ENCODE measurements at places on chromosomes 5 and 9.
A peak's percentile ranks its signal among the peaks of the same experiment; 100 is the strongest.

- DNase-seq: no peak
These were observed 126.5 kb upstream of the PAPPA start for GRCh38 chr9:116027096-116027495.

DNA sequence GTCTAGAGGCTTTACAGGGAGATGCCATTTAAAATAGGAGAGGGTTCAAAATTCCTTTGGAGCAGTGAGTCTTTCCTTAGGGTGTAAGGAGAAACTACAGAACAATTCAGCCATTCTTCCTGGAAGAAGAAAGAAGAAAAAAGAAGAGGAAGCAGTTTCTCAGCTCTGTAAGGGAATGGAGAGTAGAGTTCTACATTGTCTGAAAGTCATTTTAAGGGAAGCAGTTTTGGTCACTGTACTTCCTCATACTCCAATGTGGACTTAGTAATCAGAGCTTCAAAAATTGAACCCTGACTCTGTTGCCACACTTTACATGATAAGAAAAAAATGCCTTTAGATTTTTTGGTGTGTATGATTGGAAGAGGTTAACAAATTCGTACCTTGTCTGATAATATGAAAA, 122.4 kb downstream of the LRRC70 start:
- DNase-seq: peak; percentile 61

GRCh38 chr9:21558615-21559401, 76.7 kb upstream of the IFNE start:
- DNase-seq: no peak

DNA sequence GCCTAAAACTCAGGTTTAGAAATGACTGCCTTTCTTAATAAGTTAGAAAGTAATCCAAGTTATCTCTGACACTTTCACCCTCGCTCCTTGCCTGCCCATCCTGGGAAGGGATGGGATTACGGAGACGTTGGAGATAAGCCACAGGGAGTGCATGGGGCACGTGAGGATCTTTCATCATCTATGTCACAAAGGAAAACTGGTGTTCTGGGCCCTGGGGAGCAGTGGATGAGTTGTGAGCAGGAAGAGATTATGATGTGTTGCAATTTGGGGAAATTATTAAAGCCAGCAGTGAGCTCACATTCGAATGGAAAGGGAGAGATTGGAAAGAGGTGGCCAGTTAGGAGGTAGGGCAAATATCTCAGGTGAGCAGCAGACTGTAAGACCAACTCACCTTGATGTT, 12.8 kb downstream of the AFAP1L1 start:
- no peak for DNase-seq

DNA sequence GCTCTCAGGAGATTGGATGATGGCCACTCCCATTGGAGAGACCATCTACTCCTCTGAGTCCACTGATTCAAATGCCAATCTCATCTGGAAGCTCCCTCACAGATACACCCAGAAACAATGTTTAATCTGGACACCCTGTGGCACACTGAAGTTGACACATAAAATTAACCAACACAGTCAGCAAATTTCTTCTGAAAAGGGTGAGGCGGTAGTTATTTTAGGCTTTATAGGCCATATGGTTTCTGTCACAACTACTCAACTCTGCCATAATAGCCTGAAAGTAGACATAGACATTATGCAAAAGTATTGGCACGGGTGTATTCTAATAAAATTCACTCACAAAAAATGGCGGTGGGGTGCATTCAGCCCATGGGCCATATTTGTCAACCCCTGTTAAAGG, 244.5 kb upstream of the VLDLR start:
- no peak for DNase-seq

DNA sequence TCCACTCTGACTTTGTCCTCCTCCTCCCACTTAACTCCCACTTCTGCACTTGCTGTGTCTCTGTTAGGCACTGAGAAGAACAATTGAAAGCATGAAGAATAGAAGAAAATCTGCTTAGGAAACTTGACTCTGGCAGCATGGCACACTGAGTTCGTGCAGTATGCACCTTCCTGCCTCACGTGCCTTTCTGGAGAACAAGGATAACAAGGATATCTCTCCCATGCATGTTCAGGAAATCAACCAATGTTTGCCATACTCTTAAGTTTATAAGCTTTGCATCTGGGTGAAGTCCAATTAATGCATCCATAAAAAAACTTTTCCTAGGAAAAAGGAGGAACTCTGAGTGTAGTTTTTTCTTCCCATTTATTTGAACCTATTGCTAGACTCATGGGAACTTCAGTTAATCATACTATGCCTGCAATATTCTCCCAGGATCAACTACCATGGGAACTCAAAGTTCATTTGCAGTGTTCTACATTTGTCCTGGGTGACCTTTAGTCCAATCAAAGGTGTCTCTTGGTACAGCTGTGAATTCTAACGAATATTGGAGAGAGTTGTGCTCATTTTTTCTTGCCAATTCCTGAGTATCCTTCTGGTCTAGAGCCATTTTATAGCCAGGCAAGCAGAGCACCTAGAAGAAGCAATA, 227.0 kb downstream of the ENC1 start:
- DNase-seq: no peak

DNA sequence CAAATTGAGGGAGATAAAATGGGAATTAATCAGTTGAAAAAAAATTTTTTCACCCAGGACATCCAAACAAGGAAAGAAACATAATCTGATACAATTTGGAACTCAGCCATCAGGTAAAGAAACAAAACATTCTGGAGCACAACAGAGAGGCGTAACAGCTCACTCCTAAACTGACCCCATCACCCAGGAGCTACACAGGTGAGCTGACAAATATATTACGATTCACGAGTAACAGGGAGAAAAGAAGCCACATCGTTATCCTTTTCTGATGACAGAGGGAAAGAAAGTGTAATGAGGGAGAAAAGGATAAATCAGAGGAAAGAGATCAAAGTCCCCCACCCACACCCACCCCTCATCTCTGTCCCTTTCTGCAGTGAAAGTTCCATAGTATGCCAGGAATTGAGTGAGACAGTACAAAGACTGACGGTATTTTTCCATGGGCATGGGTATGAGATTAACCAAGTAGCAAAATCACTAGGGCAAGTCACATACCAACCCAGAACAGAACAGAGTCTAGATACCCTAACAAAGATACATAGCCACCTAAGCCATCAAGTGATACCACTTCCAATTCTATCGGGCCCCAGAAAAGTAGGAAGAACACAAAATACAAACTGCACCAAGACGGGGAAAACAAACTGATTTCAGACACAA, 45.4 kb downstream of the TMEM245 start:
- no peak for DNase-seq

DNA sequence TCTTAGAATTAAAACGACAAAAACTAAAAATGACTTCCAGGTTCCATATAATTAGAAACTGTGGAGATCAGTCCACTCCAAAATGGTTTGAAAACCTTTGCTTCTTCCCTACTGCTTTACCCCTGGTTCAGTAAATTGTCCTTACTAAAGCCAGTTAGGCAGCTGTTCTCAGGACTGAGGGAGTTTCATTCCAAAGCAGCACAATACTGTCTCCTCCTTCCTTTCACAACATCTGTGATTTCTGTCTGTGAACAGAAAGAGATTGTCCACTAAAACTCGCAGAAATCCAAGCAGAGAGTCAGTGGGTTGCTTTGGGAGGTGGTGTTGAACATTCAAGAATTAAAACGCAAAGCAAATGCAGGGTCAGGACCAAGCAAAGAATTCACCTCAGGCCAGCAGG, 740.8 kb upstream of the ZNF608 start:
- DNase-seq: no peak

- DNase-seq: no peak
These were observed 4.0 kb downstream of the RNF183 start for GRCh38 chr9:113298924-113299770.

- no peak for DNase-seq
These were observed 54.4 kb upstream of the RUFY1 start for GRCh38 chr5:179495906-179496455.

DNA sequence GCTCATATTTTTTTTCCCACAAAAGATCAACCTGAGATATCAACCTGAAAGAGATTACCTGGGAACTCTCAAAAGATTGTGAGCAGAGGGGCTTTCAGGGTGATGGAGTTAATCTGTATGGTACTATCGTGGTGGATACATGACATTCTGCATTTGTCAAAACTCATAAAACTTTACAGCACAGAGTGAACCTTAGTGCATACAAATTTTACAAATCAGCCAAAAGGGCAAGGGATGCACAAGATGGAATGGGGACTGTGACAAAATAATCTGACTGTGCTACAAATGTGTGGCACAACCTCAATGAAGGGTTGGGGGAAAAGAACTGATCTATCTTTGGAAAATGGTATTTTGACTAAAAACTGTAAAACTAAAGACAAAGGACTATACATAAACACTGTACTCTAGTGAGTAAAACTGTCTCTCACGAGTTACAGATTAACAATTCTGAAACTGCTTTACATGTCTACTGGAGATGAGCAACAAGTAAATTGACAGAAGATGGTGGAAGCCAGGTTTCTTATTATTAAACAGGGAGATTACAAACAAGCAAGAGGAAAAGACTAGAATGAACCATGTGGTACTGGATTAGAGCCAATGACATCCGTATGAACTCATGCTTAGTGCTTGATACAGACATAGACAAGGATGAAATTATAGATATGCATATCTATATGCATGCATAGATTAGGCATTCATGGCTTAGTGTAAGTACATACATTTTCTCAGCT, 24.8 kb upstream of the RLN1 start:
- no peak for DNase-seq

- DNase-seq: no peak
These were observed 56.3 kb downstream of the USP20 start for GRCh38 chr9:129891569-129891968.

GRCh38 chr9:95171596-95171995, 145.9 kb downstream of the FANCC start:
- no peak for DNase-seq

All from suppressor macrophage (primary cell).